ENCODE measurements at places on chromosomes 5 and 9.

DNA sequence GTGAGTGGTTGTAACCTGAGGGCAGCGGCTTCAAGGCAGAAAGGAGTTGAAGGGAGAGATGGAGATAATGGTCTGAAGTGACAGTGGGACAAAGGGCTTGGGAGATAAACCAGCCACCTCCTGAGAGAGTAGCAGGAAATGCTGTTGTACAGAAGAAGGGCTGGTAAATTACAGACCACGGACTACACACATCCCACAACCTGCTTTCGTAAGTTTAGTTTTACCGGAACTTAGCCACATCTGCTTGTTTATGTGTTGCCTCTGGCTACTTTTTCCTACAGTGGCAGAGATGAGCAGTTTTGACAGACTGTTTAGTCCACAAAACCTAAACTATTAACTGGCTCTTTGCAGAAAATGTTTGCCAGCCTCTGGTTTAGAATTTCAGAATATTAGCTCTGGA is 269.5 kb downstream of the ARHGEF28 start:
- no peaks in the 10 kb centered on the region for H3K36me3 ChIP-seq
- no peak overlapping the region for H3K27ac ChIP-seq
- no peaks in the 10 kb centered on the region for H3K27me3 ChIP-seq
- no peaks in the 10 kb centered on the region for H3K4me1 ChIP-seq
- no peak for DNase-seq

GRCh38 chr5:94263068-94263467 is 355.3 kb downstream of the KIAA0825 start:
- H3K4me3 ChIP-seq = no peak overlapping the region
- no peak for DNase-seq
- no peaks in the 10 kb centered on the region for H3K4me1 ChIP-seq
- no peaks in the 10 kb centered on the region for H3K27me3 ChIP-seq
- H3K36me3 ChIP-seq = no peaks in the 10 kb centered on the region
- H3K27ac ChIP-seq = no peak overlapping the region

DNA sequence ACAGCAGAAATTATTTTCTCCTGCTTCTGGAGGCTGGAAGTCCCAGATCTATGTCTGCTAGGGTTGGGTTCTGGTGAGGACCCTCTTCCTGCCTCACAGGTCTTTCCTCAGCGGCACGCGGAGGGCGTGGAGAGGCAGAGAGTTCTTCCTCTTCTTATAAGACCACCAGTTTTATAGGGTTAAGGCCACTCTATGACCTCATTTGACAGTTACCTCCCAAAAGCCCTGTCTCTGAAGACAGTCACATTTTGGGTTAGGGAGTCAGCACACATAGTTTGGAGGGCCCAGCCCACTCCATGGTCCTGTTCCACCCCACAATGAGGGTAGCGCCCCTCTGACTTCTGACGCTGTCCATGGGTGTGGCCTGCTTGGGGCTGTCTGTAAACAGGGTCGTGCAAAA is 46.7 kb downstream of the TRIP13 start:
- no peaks in the 10 kb centered on the region for H3K4me1 ChIP-seq
- no peak for DNase-seq
- no peak overlapping the region for H3K27ac ChIP-seq
- H3K27me3 ChIP-seq = no peaks in the 10 kb centered on the region
- no peaks in the 10 kb centered on the region for H3K36me3 ChIP-seq

- DNase-seq = no peak
- H3K27me3 ChIP-seq = no peaks in the 10 kb centered on the region
- no peaks in the 10 kb centered on the region for H3K36me3 ChIP-seq
- peaks cover 4% of the 10 kb centered on the region for H3K4me1 ChIP-seq
Observed at GRCh38 chr5:149731332-149731616, 1.2 kb downstream of the PPARGC1B start.

DNA sequence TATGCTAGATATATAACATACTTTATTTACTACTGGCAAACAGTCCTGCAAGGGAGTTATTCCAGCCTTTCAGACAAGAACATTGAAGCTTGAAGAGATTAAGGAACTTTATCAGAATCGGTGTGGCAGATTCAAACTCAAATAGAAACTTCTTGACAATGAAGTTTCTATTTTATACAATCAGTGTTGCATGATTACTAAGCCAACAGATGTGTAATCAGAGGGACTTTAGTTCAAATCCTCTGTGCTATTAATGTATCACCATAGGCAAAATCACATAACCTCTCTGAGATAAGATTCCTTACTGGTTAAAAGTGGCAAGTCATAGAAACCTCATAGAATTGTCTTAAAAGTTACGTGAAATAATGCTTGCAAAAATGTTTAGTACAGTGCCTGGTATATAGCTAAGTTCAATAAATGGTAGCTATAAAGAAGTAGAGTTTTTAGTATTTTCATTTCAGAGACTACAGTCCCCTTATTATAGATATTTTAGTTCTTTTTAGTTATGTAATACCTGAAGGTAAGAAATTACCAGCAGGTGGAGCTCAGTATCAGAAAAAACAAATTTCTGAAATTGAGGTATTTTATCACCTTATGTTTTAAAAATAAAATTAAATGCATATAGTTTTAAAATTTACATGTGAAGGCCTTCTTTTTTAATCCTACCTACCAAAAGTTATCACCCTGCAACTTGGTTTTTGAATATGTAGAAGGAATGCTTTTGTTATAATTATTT is 172.1 kb downstream of the FER start:
- H3K27me3 ChIP-seq = no peaks in the 10 kb centered on the region
- DNase-seq = no peak
- H3K4me1 ChIP-seq = no peaks in the 10 kb centered on the region
- no peak overlapping the region for H3K4me3 ChIP-seq
- no peak overlapping the region for H3K27ac ChIP-seq

DNA sequence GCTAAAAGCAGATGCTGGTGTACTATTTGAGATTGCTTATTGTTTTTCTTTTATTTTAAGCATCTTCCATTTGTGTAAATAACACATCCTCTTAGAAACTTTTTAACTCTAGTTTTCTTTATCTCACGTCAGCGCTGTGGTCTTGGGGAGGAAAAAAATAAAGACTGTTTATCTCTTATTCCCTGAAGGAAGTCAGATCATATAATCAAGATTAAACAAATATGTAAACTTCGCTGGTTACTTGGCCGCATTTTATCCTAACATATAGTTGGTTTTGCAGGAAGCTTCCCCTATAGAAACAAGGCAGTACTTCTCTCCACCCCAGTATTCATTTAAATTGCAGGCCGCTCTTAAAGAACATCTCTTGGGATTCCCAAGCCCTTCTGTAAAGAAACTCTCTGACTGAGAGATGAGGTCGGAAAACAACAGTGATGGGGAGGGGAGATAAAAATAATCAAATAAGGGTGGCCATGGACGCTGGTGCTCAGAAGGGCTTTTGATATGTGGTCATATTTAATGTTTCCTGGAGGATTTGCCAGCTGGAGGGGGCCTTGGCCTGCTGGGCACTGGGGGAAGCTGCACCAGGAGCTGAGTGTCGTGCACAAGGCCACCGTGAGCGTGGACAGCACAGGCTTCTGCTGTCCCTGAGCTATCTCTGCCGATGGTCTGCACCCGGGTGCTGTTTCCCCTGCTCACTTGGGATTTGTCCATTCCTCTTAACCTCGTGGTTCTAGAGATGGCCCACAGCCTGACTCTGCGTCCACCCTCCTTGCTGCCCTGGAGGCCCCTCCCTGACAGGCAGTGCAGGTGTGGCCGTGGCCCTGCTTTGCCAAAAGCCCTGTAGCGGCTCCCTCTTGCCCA is 23.8 kb downstream of the NEURL1B start:
- no peaks in the 10 kb centered on the region for H3K36me3 ChIP-seq
- no peak for DNase-seq
- no peaks in the 10 kb centered on the region for H3K4me1 ChIP-seq
- H3K27me3 ChIP-seq = no peaks in the 10 kb centered on the region
- H3K27ac ChIP-seq = no peak overlapping the region

DNA sequence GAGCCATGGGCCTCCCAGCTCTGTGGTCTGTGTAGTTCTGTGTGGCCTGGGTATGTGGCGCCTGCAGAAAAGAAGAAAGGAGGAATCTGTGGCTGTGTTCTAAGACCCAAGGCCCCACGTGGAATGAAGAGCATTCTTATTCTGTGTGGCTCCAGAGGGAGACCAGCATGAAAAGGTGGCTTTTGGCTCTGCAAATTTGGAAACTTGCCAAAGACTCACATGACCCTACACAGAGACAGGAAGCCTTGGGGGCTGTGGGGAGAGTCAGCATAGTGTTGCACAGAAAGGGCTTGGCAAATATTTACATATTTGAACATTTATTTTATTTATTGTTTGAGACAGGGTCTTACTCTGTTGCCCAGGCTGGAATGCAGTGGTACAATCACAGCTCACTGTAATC is 193.3 kb downstream of the TMEM38B start:
- H3K4me1 ChIP-seq = no peaks in the 10 kb centered on the region
- H3K27ac ChIP-seq = no peak overlapping the region
- DNase-seq = no peak
- no peaks in the 10 kb centered on the region for H3K27me3 ChIP-seq

DNA sequence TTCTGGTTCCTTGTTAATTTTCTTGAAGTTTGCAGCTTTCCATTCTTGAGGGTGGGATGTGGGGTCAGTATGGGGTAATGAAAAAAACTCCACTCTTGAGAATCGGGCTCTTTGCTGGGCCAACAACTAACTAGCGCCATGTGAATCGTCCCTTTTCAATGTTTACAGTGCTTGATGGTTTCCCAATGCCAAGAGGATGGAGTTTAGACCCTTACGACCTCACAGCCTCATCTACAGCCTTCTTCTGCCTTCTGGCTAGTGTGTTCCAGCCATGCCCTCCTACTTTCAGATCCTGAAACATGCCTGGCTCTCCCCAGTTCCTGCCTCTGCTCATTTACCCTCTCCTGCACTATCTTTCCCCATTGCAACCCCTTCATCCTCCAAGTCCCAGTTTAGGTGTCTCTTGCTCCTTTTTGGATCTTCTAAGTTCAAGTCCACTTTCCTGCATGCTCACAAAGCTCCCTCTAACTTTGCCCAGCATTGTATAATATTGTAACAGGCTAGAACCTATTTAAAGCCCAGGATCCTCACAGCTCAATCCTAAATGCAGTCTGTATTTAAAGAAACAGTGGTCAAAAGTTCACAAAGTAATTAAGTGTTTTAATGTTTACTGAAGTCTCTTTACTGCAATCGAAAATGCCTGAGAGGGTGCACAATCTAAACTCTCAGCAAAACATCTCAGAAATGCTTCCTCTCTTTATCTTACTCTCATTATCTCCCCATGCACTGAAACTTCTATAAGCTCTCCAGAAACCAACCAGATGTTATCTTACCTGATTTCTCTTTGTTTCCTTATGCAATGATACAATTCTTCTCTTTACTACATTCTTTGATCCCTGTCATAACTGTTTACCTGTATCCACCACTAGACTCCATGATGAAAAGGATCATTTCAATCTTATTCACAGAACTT is 20.6 kb upstream of the CAST start:
- no peak for DNase-seq
- H3K4me1 ChIP-seq = no peaks in the 10 kb centered on the region
- H3K4me3 ChIP-seq = no peak overlapping the region
- no peaks in the 10 kb centered on the region for H3K36me3 ChIP-seq

DNA sequence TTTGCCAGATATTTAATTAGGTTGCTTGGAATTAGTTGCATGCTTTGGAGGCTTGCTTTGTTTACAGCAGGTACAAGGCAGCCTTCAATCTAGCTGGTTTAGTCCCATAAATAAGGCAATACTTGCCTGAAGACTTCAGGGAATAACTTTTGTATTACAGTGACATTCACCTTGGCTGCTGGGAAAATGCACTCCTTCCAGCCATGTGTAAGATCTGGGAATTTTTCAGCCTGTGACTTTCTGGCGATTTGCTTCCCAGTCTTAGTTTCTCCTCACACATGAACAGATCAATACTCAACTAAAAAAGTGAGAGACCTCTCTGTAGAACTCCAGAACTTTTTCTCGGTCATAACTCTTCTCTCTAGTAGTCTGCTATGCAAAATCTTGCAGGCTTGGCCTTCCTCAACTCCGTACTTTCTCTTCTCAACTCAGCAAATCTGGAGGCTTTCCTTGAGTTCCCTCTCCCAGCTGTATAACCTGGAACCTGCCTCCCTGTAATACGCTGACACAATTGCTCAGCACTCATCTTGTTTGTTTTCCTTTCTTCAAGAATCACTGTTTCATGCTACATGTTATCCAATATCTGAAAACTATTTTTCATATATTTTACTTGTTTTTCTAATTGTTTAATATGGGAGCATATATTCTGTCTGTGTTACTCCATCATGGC is 173.0 kb downstream of the MSX2 start:
- no peak for DNase-seq
- no peaks in the 10 kb centered on the region for H3K36me3 ChIP-seq
- no peaks in the 10 kb centered on the region for H3K27me3 ChIP-seq
- H3K4me1 ChIP-seq = no peaks in the 10 kb centered on the region

- no peaks in the 10 kb centered on the region for H3K27me3 ChIP-seq
- no peaks in the 10 kb centered on the region for H3K4me1 ChIP-seq
- H3K36me3 ChIP-seq = peaks cover 57% of the 10 kb centered on the region
- H3K27ac ChIP-seq = no peak overlapping the region
- no peak overlapping the region for H3K4me3 ChIP-seq
Observed at GRCh38 chr9:128529191-128529590, 23.2 kb upstream of the SPTAN1 start.

- H3K4me3 ChIP-seq = peak overlapping the region; percentile 51
- peak; percentile 45 for DNase-seq
- peaks cover 84% of the 10 kb centered on the region for H3K4me1 ChIP-seq
- no peak overlapping the region for H3K27ac ChIP-seq
- no peaks in the 10 kb centered on the region for H3K36me3 ChIP-seq
- H3K27me3 ChIP-seq = no peaks in the 10 kb centered on the region
Observed at GRCh38 chr5:131532031-131532640, 102.9 kb downstream of the RAPGEF6 start.

GRCh38 chr5:4659851-4660250 is 480.3 kb upstream of the ADAMTS16 start:
- H3K4me1 ChIP-seq = no peaks in the 10 kb centered on the region
- no peak overlapping the region for H3K27ac ChIP-seq
- H3K27me3 ChIP-seq = no peaks in the 10 kb centered on the region
- DNase-seq = no peak
- no peaks in the 10 kb centered on the region for H3K36me3 ChIP-seq

DNA sequence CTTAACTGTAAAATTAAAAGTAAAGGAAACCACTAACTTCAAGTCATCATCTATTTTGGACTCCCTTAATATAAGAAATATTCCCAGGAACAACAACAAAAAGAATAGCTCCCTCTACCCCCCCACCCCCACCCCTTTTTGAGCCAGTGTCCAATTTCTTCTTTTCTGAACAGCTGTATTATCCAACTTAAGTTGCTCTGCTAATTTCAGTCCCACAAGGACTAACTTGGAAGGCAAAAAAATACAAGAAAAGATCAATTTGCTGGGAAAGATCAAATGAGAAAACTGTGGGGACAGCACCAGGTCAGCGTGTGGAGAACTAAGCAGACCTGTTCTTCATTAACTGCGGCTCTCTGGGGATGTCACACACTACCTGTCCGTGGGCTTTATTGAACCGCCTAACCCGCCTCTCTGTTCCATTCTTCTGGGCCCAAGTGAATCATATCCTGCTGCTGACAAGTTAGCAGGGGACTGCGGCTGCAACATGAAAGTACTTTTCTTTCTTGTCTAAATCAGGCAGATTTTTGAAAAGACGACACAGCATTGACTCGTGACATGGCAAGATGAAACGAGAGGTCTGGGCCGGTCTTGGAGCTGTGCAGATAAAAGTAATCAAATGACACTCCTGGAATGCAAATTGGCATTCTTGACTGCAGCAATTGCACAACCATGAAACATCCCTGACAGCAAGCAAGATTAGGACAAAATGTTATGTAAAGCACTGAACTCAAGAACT is 2.7 kb downstream of the BNC2 start:
- no peak overlapping the region for H3K4me3 ChIP-seq
- H3K27me3 ChIP-seq = no peaks in the 10 kb centered on the region
- H3K27ac ChIP-seq = no peak overlapping the region
- no peak for DNase-seq
